ENCODE measurements at places on chromosomes 6 and 20.

DNA sequence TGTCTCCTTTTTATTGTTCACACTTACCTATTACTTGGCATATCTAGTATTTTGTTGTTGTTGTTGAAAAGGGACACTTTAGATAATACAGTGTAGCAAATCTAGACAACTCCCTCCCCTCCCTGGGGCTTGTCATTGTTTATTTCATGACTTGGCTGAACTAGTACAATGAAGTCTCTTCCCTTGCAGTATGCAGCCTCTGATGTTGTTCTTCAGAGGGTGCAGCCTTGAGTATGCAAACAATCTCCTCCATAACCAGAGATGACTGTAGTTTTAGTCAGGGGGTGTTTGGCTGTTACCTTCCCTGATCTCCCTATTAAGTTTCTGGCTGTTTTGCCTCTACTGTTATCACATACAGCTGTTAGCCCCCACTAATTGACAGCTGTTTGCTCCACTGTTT, 315.4 kb upstream of the RUNX2 start:
- DNase-seq, result peak; percentile 4

DNA sequence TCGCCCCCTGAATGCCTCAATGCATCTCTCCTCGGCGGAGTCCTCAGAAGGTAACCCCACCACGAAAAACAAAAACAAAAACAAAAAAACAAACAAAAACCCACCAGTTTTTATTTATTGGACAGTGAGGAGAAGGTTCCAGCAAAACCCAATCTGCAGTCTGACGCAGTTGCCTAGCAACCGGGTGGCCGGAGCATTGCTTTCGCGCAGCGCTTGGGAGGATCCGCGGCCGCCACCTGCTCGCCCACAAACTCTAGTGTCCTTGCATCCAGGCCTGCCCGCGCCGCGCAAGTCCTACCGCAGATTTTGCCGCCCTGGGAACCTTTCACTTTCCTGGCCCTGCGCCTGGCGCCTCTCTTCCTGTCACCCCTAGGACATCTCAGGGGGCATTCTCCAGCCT, 17.6 kb downstream of the TFAP2B start:
- DNase-seq, result no peak

DNA sequence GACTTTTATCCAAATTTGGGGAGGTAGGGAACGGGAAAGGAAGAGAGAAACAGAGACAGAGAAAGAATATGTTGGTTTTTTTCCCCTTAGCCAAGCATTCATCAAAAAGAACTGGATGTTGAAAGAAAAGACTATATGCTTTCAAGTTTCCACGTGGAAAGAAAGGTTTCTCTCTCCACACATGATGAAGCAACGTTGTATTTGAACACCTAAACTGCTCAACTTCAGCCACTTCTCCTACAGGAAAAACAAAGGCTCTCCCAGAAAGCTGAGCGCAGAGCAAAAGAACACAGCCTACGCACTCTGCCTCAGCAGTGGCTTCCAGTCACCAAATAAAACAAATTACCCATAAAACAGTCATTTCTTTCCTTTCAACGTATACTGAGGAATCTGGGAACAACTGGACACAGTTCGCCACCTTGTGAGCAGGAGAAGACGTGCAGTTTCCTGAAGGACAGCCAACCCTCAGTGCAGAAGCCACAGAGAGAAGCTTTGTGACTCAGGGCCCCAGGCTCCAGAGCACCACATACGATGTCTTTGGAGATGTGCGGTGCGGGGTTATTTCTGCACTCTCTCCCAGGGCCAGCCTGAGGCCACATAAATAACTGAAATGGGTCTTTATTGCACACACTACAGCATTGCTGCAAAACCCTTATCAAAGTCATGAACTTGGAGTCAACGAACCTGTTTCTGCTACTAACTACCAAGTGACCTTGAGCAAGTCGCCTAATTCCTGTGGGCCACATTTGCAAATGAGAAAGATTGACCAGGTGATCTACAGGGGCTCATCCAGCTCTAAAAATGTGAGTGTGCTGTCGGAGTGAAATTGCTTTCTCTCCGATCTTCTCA, 10.1 kb downstream of the IL17F start:
- peak; percentile 63 for DNase-seq

DNA sequence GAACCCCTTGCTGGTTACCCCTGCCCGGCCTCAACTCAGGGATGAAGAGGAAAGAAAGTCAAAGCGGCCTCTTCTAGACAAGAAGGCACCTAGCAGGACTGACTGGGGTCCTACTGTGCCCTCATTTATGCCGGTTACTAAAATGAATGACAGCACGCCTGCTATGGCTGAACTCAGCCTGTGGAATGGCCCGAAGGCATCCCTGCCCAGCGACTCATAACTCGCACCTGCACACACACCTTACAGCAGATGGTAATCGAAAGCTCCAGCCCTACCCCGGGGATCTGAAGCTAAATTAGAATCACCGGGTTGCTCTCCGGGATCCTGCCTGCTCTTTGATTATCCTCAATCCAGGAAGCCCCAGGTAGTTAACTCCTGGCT, 747 bp upstream of the TXNDC5 start:
- no peak for DNase-seq

- DNase-seq, result peak; percentile 68
Measured at GRCh38 chr6:26554697-26555504, 16.7 kb downstream of the HMGN4 start.

- DNase-seq, result no peak
Measured at GRCh38 chr6:154242617-154243357, 113.8 kb downstream of the IPCEF1 start.

DNA sequence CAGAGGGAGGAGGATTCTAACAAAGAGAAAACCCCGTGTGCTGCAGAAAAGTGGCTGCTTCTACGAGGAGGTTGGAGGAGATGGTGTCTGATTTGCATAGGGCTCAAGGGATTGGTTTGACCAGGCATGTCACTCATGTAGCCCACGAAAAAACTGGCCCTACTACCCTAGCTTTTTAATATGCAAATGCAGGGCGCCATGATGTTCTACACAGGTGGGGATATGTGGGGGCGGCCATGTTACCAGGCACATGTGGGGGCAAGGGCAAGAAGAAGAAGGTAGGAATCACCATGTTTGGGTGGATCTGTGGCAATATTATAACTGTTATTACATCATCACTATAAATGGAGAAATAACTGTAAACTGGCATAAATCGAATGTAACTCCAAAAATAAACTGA, 9.9 kb downstream of the KIAA1755 start:
- DNase-seq, result no peak

GRCh38 chr6:6470123-6470522, 118.4 kb upstream of the LY86 start:
- DNase-seq, result no peak

GRCh38 chr6:127206531-127207095, 60.1 kb upstream of the RNF146 start:
- peak; percentile 12 for DNase-seq

GRCh38 chr20:49245921-49246740, 26.9 kb downstream of the DDX27 start:
- peak; percentile 55 for DNase-seq

DNA sequence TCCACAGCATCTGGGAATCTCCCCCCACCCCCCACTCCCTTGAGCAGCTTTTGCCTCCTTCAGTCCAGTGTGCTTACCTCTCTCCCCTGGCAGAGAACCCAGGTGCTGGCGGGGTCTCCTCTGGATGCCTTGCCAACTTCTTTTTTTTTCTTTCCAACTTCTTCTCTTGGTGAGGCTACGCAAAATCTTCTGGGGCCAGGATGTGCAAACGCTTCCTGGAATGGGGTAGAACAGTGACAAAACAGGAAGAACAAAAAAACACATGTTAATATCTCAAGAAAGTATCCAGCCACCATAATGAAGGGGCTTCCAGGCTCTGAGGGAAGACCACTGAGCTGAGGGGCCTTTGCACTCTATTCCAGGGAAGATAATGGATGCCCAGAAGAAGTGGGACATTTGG, 53.9 kb upstream of the DDR1 start:
- DNase-seq, result no peak

Measured in IMR-90 (cell line).